ENCODE measurements at places on chromosomes 1 and 21.

DNA sequence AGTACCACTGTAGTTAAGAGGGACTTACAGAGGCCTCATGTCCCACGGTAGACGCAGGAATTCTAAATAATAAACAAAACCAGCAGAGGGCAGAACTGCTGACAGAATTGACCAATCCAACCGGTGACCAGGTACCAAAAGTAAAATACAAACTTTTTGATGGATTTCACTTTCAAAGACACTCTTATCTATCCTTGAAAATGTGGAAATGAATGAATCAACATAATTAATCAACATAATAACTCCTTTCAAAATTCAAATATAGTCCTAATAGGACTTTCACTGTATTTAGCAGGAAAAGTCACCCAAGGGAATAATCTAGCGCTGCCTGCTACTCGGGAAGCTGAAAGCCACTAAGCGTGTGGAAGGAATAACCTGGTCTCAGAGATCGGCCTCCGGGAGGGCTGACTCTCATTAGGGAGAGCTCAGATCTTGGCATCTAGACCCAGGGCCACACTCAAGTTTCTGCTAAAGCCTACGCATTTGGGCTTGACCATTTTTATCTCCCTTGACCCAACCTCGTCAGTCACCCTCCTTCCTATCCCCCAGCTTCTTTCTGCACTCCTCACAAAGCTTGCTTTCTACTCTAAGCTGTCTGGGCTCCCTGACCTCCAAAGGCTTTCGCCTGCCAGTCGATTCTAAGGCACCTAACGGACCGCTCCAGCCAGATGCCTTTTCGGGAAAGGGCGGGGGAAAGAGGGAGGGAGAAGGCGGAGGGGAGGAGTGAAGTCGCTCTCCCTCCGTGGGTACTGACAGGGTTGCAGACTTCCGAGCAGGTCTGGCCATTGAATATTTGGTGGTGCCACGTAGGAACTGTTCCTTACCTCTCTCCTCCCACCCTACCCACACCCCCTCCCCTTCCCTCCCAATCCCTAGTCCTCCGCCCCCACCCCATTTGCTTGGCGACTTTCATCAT is 1.6 kb downstream of the COL11A1 start:
- DNase-seq: no peak

GRCh38 chr21:46046471-46046870 is 51.4 kb upstream of the COL6A2 start:
- DNase-seq: no peak

GRCh38 chr1:28280977-28281381 is 21.7 kb downstream of the SESN2 start:
- no peak for DNase-seq

DNA sequence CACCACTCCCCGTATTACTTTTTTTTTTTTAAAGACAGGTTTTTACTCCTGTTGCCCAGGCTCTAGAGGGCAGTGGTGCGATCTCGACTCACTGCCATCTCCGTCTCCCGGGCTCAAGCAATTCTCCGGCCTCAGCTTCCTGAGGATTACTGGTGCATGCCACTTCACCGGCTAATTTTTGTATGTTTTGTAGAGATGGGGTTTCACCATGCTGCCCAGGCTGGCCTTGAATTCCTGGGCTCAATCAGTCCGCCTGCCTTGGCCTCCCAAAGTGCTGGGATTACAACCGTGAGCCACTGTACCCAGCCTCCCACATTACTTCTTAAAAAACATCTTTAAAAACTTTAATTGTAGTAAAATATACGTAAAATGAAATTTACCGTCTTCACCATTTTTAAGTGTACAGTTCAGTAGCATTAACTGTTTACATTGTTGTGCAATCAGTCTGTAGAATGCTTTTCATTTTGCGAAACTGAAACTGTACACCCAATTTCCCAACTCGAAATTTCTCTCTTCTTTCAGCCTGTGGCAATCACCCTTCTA is 77.0 kb downstream of the ZMYM4 start:
- DNase-seq: no peak

DNA sequence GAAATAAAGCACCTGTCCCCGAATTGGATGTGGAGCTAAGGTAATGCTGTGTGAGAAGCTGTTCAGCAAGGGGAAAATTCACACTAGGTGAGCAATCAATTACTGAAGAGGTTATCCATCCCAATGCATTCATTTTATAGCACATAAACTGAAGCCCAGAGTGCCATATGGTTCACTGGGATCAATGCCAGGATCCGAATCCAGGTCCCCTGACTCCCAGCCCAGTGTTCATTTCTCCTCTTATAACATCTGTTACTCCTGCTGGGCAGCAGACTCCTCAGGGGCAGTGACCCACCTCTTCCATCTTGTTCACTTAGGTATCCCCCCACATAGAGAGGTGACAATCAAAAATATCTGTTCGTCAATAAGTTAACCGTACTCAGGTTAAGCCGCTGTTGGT is 13.2 kb upstream of the SEC16B start:
- DNase-seq: no peak

DNA sequence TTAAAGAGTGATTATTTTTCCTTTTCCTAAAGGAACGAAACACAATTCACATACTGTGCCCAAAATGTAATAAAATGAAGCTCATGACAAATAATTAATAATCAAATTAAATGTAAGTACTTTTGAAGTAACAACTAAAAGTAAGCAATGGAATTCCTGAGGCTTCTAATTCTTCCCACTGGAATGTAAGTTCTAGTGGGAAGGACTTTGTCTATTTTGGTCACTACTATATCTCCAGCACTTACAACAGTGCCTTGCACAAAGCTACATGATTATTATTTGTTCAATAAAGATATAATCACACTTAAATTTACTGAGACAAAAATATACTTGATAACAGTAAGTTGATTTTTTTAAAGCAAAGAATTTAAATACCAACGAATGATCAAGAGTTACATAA is 128.8 kb downstream of the COQ8A start:
- DNase-seq: no peak

DNA sequence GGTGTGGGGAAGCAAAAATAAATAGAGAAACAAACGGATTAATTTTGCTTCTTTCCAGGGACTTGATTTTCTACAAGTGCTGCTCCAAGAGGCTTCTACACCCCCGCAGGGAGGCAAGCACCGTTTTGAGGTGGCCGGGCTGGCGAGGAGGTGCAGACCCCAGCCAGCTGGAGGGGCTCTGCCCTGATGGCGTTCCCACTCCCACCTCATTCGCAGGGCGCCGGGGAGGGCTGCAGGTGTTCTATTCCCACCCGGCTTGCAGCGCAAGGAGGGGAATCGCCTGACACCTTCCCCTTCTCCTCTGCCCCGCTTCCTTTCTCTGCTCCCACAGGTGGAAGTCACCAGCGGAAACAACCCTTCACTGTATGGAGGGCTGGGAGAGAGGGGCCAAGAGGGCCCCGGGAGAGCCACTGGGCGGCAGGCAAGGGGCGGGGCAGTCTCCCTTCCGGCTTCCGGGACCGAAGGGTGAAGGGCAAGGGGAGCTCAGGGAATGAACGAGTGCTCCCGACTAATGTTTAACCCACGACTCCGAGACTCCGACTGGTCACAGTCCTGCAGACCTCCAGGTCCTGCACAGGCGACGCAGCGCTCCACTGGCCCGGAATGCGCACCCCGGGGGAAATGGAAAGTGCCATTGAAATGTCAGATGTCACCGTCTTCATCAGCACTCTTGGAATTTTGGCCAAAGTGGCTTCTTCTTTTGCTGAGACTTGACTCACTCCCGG is 29.1 kb downstream of the TEX35 start:
- DNase-seq: no peak

DNA sequence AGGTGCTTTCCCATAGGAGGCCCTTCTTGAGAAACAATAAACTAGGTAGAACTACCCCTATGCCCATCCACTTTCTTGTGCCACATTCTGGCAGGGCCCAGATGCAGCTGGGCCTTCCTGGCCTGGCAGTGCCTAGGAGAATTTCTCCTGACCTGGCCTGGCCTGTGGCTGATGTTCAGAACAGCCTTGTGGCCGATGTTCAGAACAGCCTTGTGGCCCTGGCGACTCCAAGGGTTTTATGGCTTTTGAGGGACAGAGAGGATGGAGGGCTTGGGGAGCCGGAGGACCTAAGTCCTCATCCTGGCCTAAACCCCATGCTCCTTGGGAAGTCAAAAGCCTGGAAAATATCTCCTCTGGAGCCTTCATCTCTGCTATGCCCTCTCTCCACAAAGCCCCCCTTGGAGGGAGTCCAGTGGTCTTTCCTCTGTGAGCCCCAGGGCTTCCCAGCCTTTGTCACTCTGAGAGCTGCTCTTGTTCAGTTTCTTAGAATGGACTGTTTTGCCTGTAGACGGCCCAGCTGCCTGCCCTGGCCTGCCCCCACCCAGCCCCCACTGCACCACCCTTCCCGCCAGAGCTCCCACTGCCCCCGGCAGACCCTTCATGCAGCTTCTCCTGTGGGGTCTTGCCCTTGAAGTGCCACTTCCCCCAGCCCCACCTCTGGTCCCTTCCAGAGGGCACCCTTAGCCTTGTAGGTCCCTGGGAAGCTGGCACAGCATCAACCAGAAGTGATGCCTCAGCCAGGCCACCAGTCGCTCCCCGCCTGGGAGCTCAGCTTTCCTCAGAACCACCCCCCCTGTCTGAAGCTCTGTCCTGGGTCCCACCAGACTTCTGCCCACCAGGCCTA is 7.0 kb downstream of the GPR37L1 start:
- DNase-seq: no peak

DNA sequence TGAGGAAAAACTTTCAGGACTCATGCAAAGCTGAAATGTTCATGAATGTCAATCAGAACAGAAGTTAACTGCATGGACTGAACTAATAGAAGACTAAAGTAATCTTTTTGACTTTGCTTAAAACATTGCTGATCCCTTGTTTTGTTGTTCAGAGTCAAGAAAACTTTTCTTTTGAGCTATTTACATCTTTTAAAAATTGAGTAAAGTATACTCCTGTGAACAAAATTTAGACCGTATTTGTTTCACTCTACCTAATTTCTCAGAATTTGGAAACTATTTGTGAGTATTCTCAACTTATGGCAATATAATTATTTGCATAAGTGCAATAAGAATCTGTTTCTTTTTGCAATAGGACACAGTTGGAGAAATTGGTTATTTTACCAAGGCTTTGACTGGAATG is 41.1 kb downstream of the INPP5B start:
- no peak for DNase-seq

DNA sequence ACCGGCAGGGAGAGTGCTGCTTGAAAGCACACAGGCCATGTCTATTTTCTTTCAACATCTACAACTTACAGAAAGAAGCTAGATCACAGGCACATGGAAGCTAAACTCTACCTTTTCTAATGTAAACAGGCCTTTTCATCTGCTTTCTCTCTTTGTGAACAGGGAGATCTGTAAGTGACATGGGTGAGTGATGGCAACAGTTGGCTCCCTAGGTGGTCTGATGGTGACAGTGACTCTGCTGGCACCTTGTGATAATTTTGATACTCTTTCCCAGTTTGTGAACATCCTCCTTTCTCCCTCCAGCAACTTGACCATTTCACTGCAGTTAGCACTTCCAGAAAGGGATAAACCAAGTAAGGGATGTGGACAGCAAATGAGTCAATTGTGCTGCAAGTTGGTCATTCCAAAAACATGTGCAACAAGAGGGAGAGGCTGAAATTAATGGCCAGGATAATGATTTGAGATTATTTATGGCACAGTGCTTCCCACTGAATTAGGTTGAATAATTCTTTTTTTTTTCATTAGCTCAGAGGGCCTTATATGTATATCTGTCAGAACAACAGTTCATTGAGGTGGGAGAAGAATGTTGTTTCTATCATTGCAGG is 89.5 kb downstream of the XCL2 start:
- DNase-seq: no peak

DNA sequence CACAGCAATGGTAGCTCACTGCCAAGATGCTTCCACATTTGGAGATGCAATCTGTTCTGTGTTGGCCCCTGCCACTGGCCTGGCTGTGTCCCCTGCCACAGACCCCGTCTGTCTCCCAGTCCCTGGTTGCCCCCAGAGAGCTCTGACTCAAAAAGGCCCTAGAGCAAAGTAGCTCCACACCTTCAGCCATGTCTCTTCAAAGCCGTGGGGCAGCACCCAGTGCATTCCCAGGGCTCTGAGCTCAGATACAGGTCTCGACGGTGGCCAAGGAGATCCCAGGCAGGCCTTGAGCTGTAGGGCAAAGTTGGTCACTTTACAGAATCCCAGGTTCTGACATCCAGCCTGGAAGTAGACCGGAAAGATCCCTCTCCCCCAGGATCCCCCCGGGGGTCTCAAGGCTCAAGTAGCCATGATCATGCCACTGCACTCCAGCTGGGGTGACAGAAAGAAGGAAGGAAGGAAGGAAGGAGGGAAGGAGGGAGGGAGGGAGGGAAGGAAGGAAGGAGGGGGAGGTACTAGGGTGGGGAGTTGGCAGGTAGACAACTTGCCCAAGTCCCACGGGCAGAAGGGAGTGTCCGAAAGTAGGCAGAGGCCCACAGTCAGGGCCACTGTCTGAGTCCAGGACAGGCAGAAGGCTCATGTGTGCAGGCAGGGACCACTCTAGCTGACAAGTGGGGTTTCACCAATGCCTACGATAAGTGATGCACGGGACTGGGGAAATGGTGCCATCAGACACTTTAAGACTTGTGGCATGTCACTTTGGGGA is 4.8 kb upstream of the ARF1 start:
- no peak for DNase-seq

DNA sequence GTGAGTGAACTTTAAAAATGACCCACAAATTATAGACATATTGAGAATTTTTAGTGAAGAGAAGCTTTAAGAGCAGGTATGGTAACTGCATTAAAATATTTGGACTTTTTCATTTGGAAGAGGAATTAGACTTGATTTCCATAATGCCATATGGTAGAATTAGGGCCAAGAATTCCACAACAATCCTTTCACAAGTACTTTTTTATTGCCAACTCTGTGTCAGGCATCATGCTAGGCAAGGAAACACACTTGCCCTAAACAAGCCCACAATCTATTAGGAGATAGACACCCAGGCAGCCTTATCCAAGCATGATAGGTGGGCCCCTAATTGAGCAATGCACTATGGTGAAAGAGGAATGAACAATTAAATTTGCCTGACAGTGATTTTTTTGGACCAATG is 353.0 kb downstream of the TGFB2 start:
- no peak for DNase-seq

GRCh38 chr1:237910834-237911233 is 20.1 kb upstream of the ZP4 start:
- DNase-seq: peak; percentile 45

- DNase-seq: no peak
Measured at GRCh38 chr1:103584537-103584936, 13.1 kb downstream of the AMY2B start.
